Stimulated activated naive CD8-positive, alpha-beta T cell treated with anti-CD3 and anti-CD28 coated beads, Interleukin-15, Interleukin-2, amounts not matched to agents 100 U/mL and 50 U/mL, for 24 hours (primary cell): ENCODE measurements at places on chromosomes 2 and 18.

- DNase-seq, result no peak
These were observed 95.0 kb downstream of the DGKD start for GRCh38 chr2:233449081-233449901.

- no peak for DNase-seq
These were observed 226.0 kb upstream of the SLC35G4 start for GRCh38 chr18:11383381-11383780.

GRCh38 chr2:239160226-239161143 lies 240.3 kb downstream of the HDAC4 start:
- no peak for DNase-seq

- DNase-seq, result peak; percentile 37
These were observed 156.4 kb downstream of the DSEL start for GRCh38 chr18:67359873-67360838.

GRCh38 chr18:62531078-62531477 lies 8.3 kb downstream of the ZCCHC2 start:
- no peak for DNase-seq

DNA sequence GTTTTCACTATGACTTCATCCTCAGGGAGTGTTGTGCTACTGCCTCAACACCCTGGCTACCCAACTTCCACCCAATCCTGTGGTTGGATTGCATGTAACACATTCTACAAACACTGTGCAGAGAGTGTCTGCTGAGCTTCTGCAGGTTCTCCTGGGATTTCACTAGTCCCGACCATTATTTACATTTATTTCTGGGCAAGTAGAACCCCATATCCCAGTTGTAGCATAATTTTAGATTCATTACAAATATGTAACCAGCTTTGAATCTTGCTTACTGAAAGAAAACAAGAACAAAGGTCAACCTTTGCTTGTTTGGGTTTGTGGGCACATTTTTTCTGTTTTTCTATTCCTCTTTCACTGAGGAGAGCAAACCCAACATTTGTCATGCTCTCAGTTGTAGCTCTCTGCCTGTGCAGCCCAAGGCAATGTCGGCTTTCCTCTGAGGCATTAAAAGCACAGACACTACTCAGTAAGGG lies 2036.1 kb upstream of the LRRTM1 start:
- no peak for DNase-seq

DNA sequence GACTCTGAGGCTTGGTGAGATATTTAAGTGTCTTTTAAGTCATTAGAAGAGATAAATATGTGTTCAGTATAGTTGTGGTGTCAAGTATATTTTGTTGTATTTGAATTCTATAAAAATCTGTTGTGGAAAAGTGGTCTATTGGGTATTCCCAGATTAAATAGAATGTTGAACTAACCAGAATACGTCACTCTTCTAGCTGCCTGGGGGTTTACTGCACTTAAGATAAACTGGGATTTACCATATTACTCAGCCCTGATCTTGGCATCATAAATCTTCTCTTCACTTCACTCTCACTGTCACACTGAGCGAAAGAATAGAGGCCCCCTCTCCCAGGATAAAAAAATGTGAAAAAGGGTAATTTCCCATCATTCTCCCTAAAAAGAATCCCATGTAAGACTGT lies 129.8 kb downstream of the BCL2 start:
- DNase-seq, result no peak

- no peak for DNase-seq
These were observed 446.0 kb upstream of the MEX3C start for GRCh38 chr18:51643483-51643882.

- no peak for DNase-seq
These were observed 280.4 kb downstream of the C1D start for GRCh38 chr2:67782443-67782842.

DNA sequence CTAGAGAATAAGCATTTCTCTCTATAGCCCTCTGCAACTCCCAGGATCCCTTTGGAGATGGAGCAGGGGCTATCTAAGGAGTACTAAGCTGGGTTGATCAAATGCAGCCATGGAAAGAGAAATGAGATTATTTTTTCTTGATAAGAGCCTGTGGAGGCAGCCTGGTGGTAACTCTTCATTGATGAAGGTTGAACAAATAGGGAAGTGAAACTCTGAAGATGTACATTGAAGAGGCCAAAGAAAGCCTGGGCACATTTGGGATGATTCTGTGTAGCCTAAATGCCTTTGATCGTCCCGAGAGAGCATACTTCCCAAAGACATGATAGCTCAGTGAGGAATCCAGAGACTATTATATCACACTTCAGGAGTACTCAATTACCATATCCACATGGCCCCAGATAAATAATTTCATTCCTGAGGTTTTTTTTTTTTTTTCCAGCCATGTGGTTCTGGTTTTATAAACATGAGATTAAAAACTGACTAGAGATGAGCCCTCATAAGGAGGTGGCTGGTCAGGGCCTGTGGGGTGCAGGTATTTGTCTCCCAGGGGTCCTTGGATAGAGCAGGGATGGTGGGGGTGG lies 192.5 kb downstream of the TPGS2 start:
- no peak for DNase-seq

DNA sequence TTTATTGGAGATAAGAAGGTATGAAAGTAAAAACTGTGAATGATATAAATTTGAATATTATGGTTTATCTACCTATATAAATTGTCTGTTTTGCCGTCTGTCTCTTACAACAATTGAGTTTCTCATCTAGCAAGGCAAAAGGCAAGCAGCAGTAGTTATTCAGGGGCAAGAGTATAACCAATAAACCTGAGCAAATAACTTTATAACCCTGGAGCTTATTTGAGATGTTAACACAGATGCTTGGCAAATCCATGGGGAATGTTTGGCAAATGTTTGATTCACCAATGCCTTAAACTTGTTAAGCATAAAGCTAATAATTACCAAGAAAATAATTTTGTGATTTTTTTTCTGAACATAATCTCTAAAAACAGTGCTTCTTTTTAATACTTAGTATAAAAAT lies 9.9 kb upstream of the EPHA4 start:
- no peak for DNase-seq

DNA sequence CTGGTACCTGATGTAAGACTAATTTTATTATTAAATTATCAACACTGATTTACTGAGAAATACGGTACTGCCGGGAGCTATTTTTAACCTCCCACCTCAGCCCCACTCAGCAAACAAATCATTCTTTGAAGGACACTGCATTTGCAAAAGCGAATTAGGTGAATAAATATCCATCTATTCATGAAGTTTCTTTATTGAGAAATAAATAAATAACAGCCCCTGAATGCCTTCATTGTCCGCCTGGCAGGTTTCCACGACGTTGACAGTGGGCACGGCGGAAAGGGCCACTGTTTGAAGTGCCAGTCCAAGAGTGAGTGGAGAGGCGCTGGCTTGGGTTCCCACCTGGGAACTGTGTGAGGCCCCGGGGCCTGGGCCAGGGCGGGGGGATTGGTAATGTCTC lies 15.7 kb downstream of the C1QL2 start:
- DNase-seq, result no peak

- DNase-seq, result no peak
These were observed 9.3 kb downstream of the MAP4K4 start for GRCh38 chr2:101706819-101707177.

- no peak for DNase-seq
These were observed 418.2 kb upstream of the ZEB2 start for GRCh38 chr2:144937910-144938709.
